ENCODE measurements at places on chromosomes 2 and 18.

DNA sequence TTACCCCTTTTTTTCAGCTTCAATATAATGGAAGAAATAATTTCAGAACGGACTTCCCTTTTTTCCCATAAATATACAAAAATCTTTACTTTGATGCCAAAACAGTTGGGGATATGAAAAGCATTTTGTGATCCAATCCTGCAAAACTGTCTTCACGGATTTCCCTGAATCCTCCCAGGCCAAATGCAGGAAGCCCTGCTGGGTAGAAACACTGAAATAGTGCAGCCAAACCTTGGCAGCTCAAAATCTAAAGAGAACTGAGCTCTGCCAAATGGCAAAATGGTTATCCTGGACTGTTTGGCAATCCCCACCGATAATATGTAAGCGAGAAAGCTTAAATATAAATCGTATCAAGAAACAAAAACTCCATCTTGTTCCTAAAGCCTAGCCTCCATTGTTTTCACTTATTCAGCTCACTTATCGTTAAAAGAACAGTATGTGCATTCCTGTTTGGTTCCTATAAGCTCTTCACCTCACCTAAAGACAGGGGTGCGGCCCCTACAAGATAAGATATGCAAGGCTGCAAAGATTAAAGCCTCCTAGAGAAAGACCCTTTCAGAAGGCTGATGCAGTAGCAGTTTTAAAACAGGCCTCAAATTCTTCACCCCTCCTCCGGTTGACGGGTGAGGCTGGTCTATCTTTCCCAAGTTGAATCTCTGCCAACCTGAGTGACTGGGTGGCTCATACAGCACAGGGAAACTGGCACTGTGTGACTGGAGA, 48.6 kb downstream of the LAMA1 start:
- DNase-seq, result no peak

- DNase-seq, result no peak
Measured at GRCh38 chr2:50066873-50067272, 912.6 kb upstream of the FSHR start.

GRCh38 chr2:40200366-40200915, 251.4 kb downstream of the SLC8A1 start:
- no peak for DNase-seq

DNA sequence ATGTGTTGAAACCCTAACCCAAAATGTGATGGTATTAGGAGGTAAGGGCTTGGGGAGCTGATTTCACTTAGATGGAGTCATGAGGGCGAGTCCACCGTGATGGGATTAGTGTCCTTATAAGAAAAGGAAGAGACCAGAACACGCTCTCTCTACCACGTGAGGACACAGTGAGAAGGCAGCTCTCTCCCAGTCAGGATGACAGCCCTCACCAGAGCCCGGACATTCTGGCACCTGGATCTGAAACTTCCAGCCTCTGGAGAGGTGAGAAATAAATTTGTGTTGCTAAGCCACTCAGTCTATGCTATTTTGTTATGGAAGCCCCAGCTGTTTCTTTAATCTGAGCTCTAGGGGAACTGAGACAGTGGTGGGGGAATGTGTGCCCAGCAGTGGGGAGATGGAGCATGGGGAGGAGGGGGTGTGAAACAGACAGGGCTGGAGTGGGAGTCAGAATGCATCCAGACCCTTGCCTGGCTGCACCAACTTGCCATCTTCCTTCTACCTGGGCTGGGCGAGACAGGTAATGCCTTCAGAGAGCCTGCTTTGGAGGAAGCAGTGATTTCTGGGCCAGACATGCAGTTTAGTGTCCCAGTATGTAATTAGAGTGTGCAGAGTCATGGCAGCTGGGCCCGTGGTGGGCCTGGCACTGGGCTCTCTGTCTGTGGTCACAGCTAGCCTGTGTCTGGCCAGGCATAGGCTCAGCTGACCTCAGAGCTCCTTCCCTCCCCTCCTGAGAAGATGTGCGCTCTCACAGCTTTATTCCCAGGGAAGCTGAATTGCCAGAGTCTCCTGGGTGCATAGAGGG, 38.1 kb downstream of the RHOB start:
- no peak for DNase-seq

DNA sequence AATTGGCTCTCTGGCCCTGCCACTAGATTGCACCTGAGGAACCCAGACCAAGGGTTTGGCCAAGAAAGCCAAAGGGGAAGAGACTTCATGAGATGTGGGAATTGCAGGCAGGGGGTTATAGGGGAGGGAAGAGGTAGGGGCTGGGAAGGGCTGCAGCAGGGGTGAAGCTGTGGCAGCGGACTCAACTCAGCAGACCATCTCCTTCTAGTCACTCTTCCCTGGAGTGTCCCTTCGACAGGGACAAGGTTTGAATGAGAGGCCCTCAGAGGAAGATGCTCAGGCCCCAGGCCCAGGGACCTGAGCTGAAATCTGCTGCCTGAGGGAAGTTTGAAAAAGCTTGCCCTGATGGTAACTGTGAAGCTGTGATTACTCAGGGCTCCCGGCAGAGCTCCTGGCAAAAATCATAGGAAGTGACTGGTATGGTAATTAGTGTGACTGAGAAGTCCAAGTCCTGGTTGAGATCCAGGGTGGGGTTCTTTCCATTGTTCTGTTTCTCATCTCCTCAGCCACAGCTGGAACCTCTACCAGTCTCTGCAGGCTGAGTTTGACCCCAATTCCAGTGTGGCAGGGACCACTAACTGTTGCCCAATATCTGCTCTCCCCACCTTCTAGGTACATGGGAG, 300.9 kb downstream of the CYP26B1 start:
- DNase-seq, result no peak

DNA sequence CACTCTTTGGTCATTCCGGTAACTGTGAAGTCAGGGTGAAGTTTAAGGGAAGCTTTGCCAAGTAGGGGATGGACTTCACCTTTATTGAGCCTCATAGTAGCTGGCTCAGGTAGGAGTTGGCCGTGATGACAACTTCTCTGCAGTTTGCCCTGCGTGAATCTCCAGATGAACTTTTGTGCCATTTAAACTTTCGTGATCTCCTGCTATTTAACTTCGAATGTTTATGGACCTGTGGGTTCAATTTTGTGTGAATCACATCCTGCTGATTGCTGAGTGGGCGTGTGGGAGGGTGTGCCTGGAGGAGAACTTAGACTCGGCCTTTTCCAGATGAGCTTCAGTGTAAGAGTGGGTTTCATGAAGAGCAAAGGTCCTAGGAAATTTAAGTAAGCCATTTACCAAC, 4.2 kb downstream of the UGT1A1 start:
- DNase-seq, result no peak

GRCh38 chr2:117983040-117983439, 30.8 kb downstream of the CCDC93 start:
- DNase-seq, result no peak

DNA sequence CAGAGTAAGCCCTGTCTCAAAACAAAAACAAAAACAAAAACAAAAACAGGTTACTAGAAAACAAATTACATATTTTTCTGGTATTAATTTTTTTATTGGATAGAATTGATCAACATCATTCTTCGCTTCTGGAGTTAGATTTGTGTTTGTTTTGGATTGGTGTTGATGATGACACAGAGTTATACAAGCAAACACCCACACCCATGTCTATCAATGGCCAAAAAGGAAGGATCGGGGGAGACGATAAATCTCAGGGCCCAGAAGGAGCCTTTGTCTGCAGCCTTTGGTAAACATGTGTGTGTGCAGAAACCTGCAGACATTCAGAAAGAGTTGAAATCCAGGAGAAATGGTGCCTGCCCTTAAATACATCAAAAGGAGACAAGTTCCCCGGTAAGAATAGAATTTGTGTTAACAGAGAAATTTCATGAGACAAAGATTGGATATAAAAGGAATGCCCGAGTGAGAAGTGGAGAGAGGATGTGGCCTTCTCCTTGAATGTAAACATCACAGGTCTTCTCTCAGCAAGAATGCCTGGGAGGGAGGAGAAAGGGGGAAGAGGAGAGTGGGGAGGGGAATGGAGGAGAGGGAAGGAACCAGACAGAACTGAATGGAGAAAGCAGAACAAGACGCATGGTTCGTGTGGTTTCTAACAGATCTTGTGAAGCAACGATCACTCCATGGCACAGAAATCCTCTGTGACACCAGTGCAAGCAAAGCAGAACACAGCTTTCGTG, 40.4 kb upstream of the TMEM178A start:
- DNase-seq, result no peak

- DNase-seq, result no peak
Measured at GRCh38 chr2:18214936-18215335, 336.5 kb downstream of the KCNS3 start.

GRCh38 chr2:240505910-240506309, 51.9 kb downstream of the ANKMY1 start:
- no peak for DNase-seq

- no peak for DNase-seq
Measured at GRCh38 chr2:46841621-46842020, 74.0 kb downstream of the MCFD2 start.

- DNase-seq, result no peak
Measured at GRCh38 chr2:163123526-163123925, 285.0 kb upstream of the KCNH7 start.

DNA sequence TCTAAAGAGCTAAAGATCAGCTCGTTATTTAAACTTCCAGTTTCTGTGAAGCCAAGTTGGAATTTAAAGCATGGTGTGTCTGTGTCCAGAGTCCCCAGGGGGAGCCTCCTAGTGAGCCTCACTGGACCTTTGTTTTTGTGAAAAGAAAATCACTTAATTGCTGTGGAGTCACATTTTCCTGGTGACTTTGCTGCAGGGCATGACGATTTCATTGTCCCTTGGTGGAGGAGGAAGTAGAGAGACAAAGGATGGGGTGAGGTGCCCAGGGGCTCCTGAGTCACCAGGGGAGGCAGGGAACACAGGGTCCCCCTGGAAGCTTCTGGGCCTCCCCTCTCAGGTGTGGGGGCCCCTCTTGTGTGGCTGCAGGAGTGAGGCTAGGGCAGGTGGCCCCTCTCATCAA, 19.7 kb downstream of the ATP6V1C2 start:
- DNase-seq, result no peak

Data from LNCaP clone FGC (cell line).